Activated CD4-positive, alpha-beta T cell treated with anti-CD3 and anti-CD28 coated beads for 1 hour (primary cell): ENCODE measurements at places on chromosomes 5 and 9.

DNA sequence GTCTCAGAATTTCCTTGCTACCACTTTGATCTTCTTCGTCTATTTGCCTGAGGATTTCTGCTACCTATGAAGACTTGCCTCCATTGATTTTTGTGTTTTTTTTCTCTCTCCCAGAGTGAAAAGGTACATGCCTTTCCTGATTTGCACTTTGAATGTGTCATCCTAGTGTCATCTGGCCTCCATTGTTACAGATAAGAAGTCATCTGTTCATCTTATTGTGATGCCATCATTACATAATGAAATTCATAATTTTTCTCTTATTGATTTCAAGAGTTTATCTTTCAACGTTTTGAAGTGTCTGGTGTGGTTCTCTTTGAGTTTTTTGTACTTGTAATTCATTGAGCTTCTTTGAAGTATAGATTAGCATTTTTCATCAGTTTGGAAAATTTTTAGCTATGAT lies 144.8 kb downstream of the SH3GL2 start:
- DNase-seq = no peak

- no peak for DNase-seq
Observed at GRCh38 chr5:139743001-139743771, 52.4 kb upstream of the PSD2 start.

GRCh38 chr5:13317654-13318053 lies 626.8 kb downstream of the DNAH5 start:
- DNase-seq = no peak

GRCh38 chr9:122822056-122822455 lies 6.3 kb downstream of the PDCL start:
- DNase-seq = no peak

DNA sequence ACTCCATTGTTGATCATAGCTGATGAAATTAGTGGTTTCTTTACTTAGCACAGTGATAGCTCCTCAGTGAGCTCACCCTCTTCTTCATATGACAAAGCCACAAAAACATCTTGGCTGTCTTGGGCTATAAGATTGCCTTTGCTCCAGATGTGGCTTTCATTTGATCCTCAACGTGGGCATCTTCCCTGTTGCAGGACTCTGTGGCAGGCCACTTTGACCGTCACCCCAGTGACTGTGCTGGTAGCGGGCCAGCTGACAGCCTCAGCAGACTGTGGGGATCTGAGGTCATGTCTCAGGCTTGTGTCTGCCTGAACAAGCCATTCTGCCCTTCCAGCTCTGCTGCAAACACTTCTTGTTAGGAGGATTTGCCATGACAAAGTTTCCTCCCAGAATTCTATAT lies 422.2 kb downstream of the NR2F1-AS1 start:
- DNase-seq = no peak

- no peak for DNase-seq
Observed at GRCh38 chr5:177546258-177546741, 8.1 kb downstream of the FAM193B start.

- no peak for DNase-seq
Observed at GRCh38 chr9:117093891-117094844, 320.7 kb downstream of the ASTN2 start.

- no peak for DNase-seq
Observed at GRCh38 chr9:107338911-107339659, 56.0 kb downstream of the RAD23B start.

DNA sequence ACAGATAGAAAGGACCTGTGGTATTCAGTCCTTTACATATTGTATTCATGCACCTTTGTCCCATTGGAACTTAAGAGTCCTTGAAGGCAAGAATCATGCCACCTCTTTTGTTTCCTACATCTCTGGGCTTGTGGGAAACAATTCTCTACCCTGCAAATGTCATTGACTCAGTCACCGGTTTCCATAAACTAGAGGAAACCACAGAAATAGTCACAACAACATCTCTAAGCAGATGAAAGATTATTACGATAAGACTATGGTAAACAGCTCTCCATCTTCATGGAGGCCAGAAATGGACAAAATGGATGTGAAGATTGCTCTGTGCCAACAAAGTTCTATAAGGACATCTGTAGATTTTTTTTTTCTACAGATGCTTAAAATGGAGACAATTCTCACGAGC lies 165.5 kb downstream of the PIK3R1 start:
- no peak for DNase-seq

DNA sequence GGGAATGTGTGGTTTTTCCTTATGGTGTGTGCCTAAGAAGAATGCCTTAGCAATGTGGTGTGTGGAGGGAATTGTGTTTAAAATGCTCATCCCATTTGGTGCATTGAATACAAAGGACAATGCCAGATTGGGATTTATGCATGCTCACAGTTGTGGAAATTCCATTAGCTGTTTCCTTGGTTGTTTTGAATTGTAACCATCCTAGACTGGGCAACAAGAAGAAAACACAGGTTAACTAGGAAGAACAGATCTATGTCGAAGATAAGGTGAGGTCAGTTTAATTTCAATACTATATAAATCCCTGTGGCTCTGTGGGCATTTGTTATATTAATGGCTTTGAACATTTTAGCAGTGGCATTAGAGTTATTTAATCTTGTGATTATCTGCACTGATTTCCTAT lies 266.8 kb downstream of the MAT2B start:
- DNase-seq = no peak

DNA sequence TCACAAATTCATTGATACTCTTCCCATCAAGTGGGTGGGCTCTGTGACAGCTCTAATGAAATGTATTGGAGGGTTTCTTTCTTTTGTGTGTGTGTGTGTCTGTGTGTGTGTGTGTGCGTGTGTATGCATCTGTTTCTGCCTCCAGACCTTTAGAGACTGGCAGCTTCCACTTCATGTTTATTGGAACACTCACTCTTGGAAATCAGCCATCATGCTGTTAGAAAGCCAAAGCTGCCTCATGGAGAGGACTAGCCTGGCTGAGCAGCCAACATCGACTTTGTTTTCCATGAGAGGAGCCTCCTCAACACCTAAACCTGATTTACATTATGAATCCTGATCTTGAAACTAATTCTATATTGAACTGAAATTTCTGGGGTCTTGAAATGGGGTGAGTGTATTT lies 128.5 kb upstream of the FAM174A start:
- no peak for DNase-seq

DNA sequence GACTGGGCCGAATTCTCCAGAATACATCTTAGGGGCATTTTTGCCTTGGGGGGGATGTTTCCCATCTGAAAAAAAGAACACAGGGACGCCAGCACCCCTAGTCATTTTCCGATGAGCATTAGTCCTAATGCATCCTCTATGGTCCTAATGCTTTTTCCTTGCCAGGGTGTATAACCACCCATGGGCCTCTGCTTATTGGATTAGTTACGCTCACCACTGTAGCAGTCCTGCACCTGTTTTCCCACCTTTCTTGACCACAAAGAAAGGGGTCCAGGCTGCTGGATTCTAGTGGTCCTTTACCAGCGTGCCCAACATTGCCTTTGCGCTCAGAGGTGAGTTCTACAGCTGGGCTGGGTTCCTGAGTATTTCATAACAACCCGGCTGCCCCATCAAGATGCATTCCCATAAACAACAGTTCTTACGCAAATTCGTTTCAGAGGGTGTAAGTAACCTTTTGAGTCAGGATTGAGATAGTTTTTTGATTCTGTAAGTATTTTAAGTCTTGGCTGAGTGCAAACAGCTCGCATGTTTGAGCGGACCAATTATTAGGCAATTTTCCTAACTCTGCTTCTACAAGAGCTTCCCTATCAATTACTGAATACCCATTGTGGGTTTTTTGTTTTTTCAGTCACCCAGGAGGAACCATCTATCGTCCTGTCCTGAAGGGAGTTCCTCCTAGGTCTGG lies 135.1 kb downstream of the DROSHA start:
- no peak for DNase-seq

DNA sequence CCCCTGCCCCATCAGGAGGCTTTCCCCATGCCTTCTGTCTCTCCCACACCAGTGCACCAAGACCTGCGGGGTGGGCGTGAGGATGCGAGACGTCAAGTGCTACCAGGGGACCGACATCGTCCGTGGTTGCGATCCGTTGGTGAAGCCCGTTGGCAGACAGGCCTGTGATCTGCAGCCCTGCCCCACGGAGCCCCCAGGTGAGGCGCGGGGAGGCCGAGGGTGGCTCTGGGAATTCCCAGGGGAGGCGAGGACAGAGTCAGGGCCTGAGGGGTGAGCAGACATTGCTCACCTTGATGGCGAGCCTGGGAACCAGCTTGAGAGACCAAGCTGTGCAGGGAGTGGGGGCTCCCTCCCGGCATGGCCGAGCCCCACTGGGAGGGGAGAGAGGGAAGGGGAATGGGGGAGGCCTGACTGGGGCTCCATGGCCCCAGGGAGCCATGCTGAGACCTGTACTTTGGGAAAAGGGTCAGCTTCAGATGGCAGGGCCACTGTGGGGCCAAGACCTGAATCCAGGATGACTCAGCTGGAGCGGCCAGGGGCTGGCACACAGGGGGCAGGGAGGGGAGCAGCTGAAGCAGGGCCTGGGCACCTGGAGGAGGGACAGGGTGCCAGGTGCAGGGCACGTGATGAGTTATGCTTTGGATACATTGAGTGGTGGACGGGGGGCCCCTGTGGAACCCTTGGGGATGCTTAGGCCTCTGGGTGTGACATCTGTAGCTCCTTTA lies 35.2 kb downstream of the FAM163B start:
- DNase-seq = no peak

DNA sequence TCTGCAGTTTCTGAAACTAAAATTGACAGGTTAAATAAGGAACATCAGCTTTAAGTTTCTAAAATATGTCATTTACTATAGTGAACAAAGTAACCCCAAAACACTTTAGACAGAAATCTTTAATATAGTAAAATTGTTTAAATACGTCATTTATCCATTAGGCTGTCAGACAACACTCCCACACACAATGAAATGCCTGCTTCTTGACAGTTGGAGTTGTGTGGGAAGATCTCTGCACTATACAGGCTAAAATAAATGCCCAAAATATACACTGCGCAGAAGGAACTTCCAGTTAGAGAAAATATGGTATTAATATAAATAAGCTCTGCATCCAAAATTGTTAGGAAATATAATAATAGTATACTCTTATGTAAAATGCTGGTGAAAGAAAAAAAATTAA lies 794.4 kb downstream of the CDH18 start:
- no peak for DNase-seq

DNA sequence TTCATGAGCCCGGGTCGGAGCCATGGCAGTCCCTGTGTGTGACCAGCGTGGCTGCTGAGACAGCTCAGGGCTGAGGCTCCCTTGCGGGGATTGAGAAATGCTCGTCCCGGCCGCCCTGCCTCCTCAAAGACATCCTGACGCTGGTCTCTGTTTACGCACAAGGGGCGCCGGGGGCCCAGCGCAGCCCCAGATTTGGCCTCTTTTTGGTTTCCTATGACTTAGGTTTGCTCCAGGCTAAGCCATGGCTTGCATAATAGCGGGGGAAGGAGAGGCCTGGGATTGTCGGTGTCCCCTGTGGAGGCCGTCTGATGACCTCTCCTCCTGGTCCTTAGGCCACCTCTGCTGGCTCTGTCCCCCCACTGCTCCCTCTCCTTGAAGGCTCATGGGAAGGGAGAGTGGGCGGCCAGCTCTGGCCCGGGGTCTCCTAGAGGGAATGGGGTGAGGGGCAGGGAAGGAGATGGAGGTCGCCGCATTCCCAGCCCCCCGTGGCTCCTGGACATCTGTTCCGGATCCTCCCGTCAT lies 3.5 kb downstream of the LAMC3 start:
- no peak for DNase-seq

GRCh38 chr5:106545325-106545724 lies 1125.4 kb downstream of the EFNA5 start:
- no peak for DNase-seq

DNA sequence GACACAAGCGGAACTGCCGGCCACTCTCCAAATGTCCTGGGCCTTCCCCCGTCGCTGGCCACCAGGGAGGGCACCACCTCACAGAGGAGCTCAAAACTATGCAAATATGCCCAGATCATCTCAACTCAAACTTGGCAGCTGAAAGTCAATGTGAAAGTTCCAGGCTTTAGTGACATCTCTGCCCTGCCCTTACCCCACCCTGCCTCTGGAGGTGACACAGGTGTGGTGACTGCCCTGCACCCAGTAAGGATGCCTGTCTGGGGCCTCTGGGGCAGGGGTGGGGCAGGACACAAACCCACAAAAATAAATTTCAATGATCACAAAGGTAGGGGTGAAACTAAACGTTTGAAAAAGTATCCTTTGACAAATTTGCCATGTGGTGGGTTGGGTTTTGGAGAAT lies 213.4 kb downstream of the HSPA4 start:
- no peak for DNase-seq

DNA sequence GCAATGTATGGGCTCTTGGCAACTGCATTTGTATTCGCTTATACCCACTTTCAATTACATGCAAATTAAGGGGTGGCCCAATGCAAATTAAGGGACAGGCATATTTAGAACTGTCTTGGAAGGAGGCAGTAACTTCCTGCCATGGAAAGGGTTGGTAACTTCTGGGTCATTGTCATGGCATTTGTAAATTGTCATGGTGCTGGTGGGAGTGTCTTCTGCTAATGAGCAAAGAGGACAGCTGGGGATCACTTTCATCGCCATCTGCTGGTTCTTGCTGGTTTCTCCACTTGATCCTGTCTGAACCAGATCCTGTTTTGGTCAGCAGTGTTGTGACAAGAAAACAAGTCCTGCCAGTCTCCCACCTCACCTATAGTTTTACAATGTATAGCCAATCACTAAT lies 23.3 kb upstream of the UGT3A2 start:
- no peak for DNase-seq

DNA sequence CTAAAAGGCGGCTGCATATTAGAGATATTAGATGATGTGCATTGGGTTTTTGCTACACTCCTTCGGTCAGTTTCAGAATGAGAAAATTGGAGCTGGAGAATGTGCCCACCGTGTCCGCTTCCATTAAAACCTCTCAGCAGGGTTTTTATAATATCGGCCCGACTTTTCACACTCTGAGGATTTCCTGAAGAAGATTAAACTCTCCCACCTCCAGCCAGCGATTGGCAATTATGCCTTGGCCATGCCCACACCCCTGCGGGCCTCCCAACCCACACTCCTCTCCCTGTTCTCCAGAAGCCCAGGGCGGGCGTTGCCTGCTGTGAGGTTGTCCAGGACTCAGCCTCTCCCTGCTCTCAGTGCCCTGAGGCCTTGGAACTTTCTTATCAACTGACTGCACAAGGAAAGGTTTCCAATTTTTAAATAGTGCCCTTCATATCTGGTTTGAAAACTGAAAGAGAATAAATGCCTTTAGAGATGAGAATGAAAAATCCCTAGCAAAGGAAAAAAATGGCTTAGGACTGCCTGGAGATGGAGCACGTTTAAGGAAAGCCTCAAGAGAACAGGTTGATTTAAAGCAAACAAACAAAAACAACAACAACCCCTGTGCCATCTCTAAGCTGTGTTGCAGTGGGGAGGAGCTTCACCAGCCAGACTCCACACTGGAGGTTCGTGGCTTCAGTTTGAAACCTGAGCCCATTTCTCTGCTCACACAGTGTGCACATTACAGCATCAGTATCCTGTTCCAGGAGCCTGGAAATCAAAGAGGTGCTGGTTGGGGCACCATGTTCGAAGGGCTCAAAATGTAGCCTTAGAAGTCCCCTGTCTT lies 292.9 kb downstream of the NSG2 start:
- no peak for DNase-seq

- DNase-seq = no peak
Observed at GRCh38 chr5:93717162-93717561, 24.2 kb downstream of the POU5F2 start.
